Left ventricle myocardium inferior (tissue), 1 donor: ENCODE measurements at places on chromosomes 12 and 14. TPM values are rescaled to one million over a fixed set of nuclear protein-coding genes. Genes with fewer than 3 reads are reported as not detected.

GRCh38 chr12:24788886-24789285 is 160.0 kb downstream of the BCAT1 start:
- no peak overlapping the region for H3K4me3 ChIP-seq
- no peaks in the 10 kb centered on the region for H3K36me3 ChIP-seq
- H3K27ac ChIP-seq, result no peak overlapping the region
- H3K27me3 ChIP-seq, result no peaks in the 10 kb centered on the region

- no peak overlapping the region for H3K27ac ChIP-seq
- no peaks in the 10 kb centered on the region for H3K36me3 ChIP-seq
- peaks cover 32% of the 10 kb centered on the region for H3K27me3 ChIP-seq
- H3K4me1 ChIP-seq, result no peaks in the 10 kb centered on the region
- H3K4me3 ChIP-seq, result no peak overlapping the region
Measured at GRCh38 chr12:32983968-32984367, 87.4 kb upstream of the PKP2 start.

ZNF891 gene
- 1.1 TPM for total RNA-seq

AQP6 gene
- not detected for total RNA-seq

NGB gene
- not detected for total RNA-seq

CPNE6 gene
- not detected for total RNA-seq
